Gastroesophageal sphincter (tissue), 4 donors: ENCODE measurements at places on chromosomes 12 and 14. TPM values are rescaled to one million over a fixed set of nuclear protein-coding genes. Genes with fewer than 3 reads are reported as not detected.

The RAN gene
- 164 TPM for total RNA-seq

The LRIG3 gene
- total RNA-seq = 64.6 TPM

The NPFF gene
- not detected for total RNA-seq

The CAPZA3 gene
- not detected for total RNA-seq

The DCP1B gene
- 29.5 TPM for total RNA-seq

The SLC24A4 gene
- 0.81 TPM for total RNA-seq

The PNN gene
- 36.9 TPM for total RNA-seq

The MYF5 gene
- not detected for total RNA-seq

The OR4E1 gene
- not detected for total RNA-seq

The COCH gene
- 1.9 TPM for total RNA-seq

The GNPNAT1 gene
- 21.9 TPM for total RNA-seq

The NGB gene
- 1.2 TPM for total RNA-seq

The CHGA gene
- total RNA-seq = 1.8 TPM

The IL23A gene
- total RNA-seq = not detected

The DBX2 gene
- not detected for total RNA-seq

The HHIPL1 gene
- total RNA-seq = 9.6 TPM

The SLC5A8 gene
- total RNA-seq = not detected

The RND1 gene
- total RNA-seq = not detected

The LRP1-AS gene
- not detected for total RNA-seq

The TMPRSS12 gene
- total RNA-seq = not detected

The ITGA5 gene
- 141 TPM for total RNA-seq

The MGST1 gene
- total RNA-seq = 59.1 TPM

The CD69 gene
- 0.92 TPM for total RNA-seq

The UTP20 gene
- total RNA-seq = 9.4 TPM

The USP15 gene
- total RNA-seq = 60.3 TPM

The GPRC5A gene
- 3.1 TPM for total RNA-seq

The AKAP6 gene
- total RNA-seq = 39.2 TPM

The MRPL42 gene
- total RNA-seq = 45.5 TPM

The A2M gene
- 618 TPM for total RNA-seq

The TPH2 gene
- not detected for total RNA-seq

The KLRC1 gene
- total RNA-seq = not detected

The PLCZ1 gene
- total RNA-seq = not detected

The PTPRB gene
- 12.5 TPM for total RNA-seq

The ORAI1 gene
- total RNA-seq = 8.7 TPM

The ADAMTS20 gene
- not detected for total RNA-seq

The KRT82 gene
- total RNA-seq = not detected

The PCED1B gene
- total RNA-seq = 0.22 TPM

The TMEM229B gene
- total RNA-seq = 0.94 TPM

The CFAP251 gene
- total RNA-seq = 1.9 TPM

The TMED8 gene
- total RNA-seq = 20.5 TPM

The USP44 gene
- 9.7 TPM for total RNA-seq

The SRRM4 gene
- total RNA-seq = not detected

The KDM2B gene
- total RNA-seq = 10.0 TPM

The RECQL gene
- total RNA-seq = 49.4 TPM

The SSTR1 gene
- total RNA-seq = 0.54 TPM

The IL31 gene
- total RNA-seq = not detected

The NPAS3 gene
- 1.9 TPM for total RNA-seq

The SMIM41 gene
- 4.0 TPM for total RNA-seq
